ENCODE measurements at places on chromosomes 3 and 15.

DNA sequence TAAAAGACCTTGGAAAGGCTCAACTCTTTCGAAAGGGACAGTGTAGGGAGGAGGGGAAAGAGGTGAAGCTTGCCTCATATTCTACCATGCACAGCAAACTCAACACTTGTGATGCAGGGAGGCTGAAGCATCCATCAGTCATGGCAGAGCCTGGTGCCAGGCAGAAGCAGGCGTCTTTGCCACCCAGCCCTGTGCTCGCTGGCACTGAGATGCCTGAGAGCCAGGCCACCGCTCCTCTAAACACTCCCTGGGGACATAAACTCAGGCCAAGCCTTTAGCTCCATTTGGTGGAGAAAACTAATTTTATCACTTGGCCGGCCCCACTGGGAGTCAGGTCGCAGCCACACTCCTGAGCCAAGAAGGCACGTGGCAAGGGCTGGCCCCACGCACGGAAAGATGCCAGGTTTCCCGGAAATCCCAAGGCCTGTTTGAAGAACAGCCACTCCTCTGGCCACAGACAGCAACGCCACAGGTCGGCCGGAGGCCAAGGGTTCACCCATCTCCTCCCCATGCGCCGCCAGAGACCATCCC is 30.7 kb downstream of the XXYLT1 start:
- peak; percentile 25 for DNase-seq

GRCh38 chr15:24955531-24955921 is 739 bp downstream of the SNRPN start:
- DNase-seq, result no peak

GRCh38 chr3:9007928-9008327 is 44.7 kb upstream of the RAD18 start:
- DNase-seq, result no peak

GRCh38 chr15:46450810-46451182 is 816.0 kb downstream of the SQOR start:
- no peak for DNase-seq

- DNase-seq, result peak; percentile 72
These were observed 173.6 kb upstream of the BHLHE40 start for GRCh38 chr3:4805662-4806061.

- DNase-seq, result peak; percentile 82
These were observed 149.5 kb downstream of the SMAD6 start for GRCh38 chr15:66851311-66852063.

DNA sequence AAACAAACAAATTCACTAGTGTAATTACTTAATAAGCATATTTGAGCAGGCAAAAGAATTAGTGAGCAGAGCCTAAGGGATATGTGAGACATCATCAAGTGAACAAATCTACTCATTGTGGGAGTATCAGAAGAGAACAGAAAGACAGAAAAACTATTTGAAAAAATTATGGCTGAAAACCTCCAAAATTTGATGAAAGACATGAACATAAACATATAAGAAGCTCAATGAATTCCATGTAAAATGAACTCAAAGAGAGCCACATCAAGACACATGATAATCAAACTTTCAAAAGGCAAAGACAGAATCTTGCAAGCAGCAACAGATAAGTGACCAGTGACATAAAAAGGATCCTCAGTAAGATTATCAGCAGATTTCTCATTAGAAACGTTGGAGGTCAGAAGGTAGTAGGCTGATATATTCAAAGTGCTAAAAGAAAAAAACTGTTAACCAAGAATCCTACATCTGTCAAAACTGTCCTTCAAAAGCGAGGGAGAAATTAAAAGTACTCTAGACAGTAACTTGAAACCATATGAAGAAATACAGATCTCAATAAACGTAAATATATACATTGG is 83.0 kb upstream of the UBP1 start:
- no peak for DNase-seq

GRCh38 chr3:171086914-171087313 is 60.4 kb upstream of the SLC2A2 start:
- no peak for DNase-seq

- DNase-seq, result no peak
These were observed 70.8 kb downstream of the USP13 start for GRCh38 chr3:179723617-179724016.

- no peak for DNase-seq
These were observed 14.1 kb downstream of the GYG1 start for GRCh38 chr3:149005416-149005815.

DNA sequence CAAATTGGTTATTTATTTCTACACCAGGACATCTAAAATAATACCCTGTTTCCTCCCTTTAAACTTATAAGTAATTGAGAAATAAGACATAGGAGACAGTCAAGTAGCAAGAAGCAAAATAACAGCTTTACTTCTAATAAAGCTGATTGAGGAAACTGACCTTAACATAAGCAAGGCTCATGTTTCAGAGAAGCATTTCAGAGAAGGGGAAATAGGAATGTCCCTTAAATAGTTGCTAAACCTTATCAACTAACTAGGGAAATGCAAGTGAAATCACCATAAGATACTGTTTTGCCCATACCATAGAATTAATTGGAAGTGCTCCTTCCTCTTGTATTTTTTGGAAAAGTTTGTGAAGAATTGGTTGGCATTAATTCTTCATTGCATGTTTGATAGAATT is 84.9 kb downstream of the B3GALNT1 start:
- DNase-seq, result no peak

GRCh38 chr3:123349201-123349535 is 99.7 kb downstream of the ADCY5 start:
- no peak for DNase-seq

- no peak for DNase-seq
These were observed 194.2 kb downstream of the MTHFS start for GRCh38 chr15:79702621-79703020.
